ENCODE measurements at places on chromosomes 11 and 22.

DNA sequence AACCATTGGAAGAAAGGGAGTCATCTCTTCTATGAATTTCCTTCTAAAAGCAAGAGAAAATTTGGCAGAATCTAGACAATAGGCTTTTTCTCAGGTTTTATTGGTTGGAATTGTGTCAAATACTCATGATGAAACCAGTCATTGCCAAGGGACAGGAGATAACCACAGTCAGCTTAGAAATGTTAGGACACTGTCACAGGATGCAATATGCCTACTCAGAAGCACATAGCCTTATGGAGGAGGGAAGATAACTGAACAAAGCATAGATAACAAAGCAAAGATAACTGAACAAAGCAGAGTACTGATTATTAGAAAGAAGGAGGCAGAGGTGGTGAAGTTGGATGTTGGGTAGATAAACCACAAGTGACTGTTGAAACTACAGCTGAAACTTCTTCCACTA lies 303.5 kb upstream of the PDGFD start:
- DNase-seq = no peak

GRCh38 chr11:20448834-20449233 lies 61.3 kb downstream of the PRMT3 start:
- no peak for DNase-seq

GRCh38 chr22:44182588-44183286 lies 2.0 kb downstream of the PARVG start:
- DNase-seq = no peak

DNA sequence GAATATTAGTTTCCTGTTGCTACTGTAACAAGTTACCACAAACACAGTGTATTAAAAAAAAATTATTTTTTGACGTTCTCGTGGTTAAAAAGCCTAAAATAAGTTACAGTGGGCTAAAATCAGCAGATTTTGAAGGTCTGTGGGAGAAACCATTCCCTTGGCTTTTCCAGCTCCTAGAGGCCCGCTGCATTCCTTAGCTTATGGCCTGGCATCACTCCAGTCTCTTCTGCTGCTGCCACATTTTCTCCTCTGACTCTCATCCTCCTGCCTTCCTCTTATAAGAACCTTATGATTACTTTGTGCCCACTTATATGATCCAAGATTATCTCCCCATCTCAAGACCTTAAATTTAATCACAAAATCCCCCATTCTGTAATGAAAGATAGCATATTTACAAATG lies 392.7 kb downstream of the GUCY1A2 start:
- DNase-seq = peak; percentile 76

DNA sequence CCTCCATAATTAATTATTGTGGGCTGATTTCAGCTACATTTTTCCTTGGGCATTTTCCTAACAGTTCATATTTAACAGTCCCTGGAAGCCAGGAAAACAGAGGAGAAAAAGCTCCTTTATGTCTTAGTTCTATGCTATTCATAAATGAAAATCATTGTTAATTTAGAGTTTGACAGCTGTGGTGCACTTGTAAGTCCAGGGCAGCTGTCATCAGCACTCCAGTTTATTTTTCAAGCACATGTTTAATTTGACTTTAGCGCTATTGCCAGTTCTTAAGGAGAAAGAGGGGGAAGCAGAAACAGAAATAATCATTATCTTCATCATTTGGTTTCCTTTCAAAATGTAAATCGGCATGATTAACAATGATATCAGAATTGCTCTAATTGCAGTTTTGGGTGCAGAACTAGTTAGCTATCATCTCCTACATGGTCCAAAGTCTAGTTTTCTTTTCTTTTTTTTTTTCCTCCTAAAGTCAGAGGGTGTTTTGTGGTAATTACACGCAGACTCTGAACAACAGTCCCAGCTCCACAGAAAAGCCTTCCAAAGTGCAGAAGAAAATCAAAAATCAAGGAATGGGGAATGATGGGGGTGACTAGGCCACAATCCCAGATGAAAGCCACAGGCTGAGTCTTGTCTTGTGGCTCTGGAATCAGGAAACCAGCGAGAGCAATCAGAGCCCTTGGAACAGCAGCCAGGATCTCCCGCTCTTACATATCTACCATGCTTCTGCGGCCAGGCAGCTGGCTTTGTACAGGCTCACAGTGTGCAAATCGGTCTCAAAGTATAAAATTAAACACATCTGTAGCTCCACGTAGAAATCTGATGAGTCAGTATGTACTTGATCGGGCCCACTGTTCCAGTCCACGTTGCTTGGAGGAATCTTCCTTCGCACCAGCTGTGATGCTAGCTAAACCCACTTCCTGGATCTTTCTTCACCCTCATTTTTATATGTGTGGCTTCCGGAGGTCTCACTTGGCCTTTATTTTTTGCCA lies 91.9 kb downstream of the SPON1 start:
- DNase-seq = peak; percentile 96

DNA sequence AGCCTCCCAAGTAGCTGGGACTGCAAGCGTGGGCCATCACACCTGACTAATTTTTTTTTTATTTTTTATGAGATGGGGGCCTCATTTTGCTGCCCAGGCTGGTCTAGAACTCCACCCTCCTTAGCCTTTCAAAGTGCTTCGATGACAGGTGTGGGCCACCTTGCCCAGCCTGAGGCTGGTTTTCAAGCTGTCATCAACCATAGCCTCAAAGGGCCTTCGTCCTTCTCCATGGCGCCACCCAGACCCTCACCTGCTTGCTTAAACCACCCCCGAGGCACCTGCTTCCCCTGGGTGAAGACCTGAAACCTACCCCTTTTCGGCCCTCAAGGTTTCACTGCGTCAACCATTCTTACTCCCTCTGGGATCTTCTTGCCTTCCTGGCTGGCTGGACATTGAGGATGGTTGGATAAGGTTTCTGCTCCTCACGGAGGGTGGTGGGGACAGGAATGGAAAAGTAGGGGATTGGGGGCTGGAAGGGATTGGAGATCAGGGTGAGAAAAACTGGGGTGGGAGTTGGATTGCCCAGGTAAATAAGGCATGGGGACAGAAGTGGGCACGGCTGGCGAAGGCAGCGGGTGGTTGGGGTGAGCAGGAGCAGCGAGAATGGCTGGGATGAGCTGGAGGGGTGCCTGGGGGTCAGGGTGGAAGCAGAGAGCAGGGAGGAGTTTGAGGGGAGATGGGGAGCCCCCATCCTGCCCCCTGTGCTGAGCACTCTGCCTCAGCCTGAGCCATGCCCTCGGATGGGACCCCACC lies 2.8 kb upstream of the ACR start:
- DNase-seq = no peak

DNA sequence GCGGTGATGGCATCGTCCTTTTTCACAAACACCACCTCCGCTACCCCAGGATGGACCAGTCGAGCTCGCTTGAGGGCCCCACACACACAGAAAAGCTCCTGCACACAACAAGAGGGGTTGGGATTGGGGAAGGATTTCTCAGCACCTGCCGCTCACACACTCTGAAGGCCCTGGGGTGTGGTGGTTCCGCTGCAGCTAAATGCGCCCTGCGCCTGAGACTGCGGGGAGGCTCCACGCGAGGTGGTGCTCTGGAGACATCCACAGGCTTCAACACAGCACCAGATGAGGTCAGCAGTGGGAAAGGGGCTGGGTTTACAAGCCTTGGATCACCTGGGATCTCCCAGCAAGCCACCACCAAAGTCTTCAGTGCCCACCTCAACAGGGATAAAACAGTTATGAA lies 22.7 kb downstream of the POLDIP3 start:
- no peak for DNase-seq

DNA sequence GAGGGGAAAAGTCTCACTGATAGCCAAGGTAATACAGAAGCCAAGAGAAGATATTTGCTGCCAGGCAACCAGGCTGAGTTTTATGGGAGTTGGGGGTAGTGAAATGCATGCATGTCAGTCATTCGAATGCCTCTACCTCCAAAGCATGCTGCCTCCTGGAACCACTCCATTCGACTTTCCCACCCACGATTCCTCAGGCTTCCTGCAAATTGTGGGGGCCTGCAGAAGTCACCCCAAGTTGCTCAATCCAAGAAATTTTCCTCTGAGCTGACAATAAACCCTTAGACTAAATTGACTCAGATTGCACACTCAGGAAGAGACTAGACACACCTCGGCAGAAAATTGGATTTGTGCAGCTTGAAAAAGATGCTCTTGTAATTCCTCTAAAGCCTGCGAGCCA lies 73.6 kb upstream of the GRK3 start:
- DNase-seq = no peak

GRCh38 chr11:120548682-120549209 lies 37.2 kb downstream of the GRIK4 start:
- DNase-seq = no peak

GRCh38 chr22:46233231-46233630 lies 16.9 kb downstream of the CDPF1 start:
- DNase-seq = no peak

DNA sequence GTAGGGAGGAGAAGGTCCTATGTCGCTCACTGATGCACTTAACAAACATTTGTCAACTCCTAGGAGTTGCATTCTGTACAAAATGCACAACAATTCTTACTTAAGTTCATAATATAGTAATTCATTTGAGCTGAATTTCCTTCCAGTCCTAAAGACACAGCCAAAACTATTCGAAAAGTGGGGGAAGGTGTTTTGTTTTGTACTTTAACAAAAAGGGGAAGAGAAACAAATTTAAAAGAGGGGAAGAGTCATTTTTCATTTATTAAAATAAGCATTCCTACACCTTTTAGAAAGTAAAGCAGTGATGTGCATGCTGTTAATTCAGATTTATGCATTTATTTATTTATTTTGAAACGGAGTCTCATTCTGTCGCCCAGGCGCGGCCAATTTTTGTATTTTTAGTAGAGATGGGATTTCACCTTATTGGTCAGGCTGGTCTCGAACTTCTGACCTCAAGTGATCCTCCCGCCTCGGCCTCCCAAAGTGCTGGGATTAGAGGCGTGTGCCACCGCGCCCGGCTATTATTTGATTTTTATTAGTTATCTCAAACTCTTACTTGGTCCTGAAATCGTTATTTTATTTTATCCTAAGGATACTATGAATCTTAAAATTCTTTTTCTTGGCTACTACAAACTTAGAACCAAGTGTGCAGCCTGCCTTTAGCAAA lies 1.1 kb upstream of the FANCF start:
- DNase-seq = no peak

- no peak for DNase-seq
These were observed 33.3 kb downstream of the NF2 start for GRCh38 chr22:29636751-29637150.

- DNase-seq = peak; percentile 90
These were observed 303.8 kb downstream of the NTM start for GRCh38 chr11:131674051-131674755.

GRCh38 chr11:74682731-74683278 lies 48.4 kb downstream of the CHRDL2 start:
- no peak for DNase-seq

GRCh38 chr11:65047581-65048422 lies 6.8 kb downstream of the SAC3D1 start:
- peak; percentile 14 for DNase-seq

GRCh38 chr11:35305670-35306382 lies 113.5 kb downstream of the SLC1A2 start:
- peak; percentile 63 for DNase-seq

Data from fibroblast of skin of abdomen (primary cell).